ENCODE measurements at places on chromosomes 6 and 20. TPM values are rescaled to one million over a fixed set of nuclear protein-coding genes. Genes with fewer than 3 reads are reported as not detected.

The SLC22A3 gene
- total RNA-seq: not detected

The SLC16A10 gene
- total RNA-seq: not detected

The GABRR1 gene
- not detected for total RNA-seq

The NOX3 gene
- total RNA-seq: not detected

The TPD52L2 gene
- 199 TPM for total RNA-seq

The SIRPD gene
- not detected for total RNA-seq

The EPHA7 gene
- total RNA-seq: not detected

The POU3F2 gene
- total RNA-seq: not detected

The CNR1 gene
- not detected for total RNA-seq

The HLA-DMB gene
- not detected for total RNA-seq

The MEI4 gene
- not detected for total RNA-seq

The CST5 gene
- not detected for total RNA-seq

The WFDC2 gene
- 0.97 TPM for total RNA-seq

The EIF2S2 gene
- total RNA-seq: 104 TPM

The SLA2 gene
- total RNA-seq: not detected

The C20orf202 gene
- total RNA-seq: not detected

The TFAP2B gene
- not detected for total RNA-seq

The PHACTR1 gene
- total RNA-seq: 3.7 TPM

The FOXO3 gene
- 23.0 TPM for total RNA-seq

The CLDN20 gene
- not detected for total RNA-seq

The POU5F1 gene
- total RNA-seq: 0.42 TPM

The MEP1A gene
- not detected for total RNA-seq

The PHF10 gene
- total RNA-seq: 15.8 TPM

The GGT7 gene
- 16.2 TPM for total RNA-seq

The B3GALT4 gene
- total RNA-seq: 3.0 TPM

The PCSK2 gene
- total RNA-seq: not detected

The TMEM244 gene
- not detected for total RNA-seq

The HDDC2 gene
- 56.5 TPM for total RNA-seq

The DEFB116 gene
- total RNA-seq: not detected

The IL17A gene
- total RNA-seq: not detected

The NRSN1 gene
- not detected for total RNA-seq

The PREX1 gene
- total RNA-seq: 3.3 TPM

The KCNQ5 gene
- total RNA-seq: 35.5 TPM

The GSTA1 gene
- total RNA-seq: not detected

The FOXA2 gene
- not detected for total RNA-seq

The HUS1B gene
- 0.24 TPM for total RNA-seq

The C6orf15 gene
- not detected for total RNA-seq

The TRMT11 gene
- total RNA-seq: 13.0 TPM
